ENCODE measurements at places on chromosomes 1 and 21.

DNA sequence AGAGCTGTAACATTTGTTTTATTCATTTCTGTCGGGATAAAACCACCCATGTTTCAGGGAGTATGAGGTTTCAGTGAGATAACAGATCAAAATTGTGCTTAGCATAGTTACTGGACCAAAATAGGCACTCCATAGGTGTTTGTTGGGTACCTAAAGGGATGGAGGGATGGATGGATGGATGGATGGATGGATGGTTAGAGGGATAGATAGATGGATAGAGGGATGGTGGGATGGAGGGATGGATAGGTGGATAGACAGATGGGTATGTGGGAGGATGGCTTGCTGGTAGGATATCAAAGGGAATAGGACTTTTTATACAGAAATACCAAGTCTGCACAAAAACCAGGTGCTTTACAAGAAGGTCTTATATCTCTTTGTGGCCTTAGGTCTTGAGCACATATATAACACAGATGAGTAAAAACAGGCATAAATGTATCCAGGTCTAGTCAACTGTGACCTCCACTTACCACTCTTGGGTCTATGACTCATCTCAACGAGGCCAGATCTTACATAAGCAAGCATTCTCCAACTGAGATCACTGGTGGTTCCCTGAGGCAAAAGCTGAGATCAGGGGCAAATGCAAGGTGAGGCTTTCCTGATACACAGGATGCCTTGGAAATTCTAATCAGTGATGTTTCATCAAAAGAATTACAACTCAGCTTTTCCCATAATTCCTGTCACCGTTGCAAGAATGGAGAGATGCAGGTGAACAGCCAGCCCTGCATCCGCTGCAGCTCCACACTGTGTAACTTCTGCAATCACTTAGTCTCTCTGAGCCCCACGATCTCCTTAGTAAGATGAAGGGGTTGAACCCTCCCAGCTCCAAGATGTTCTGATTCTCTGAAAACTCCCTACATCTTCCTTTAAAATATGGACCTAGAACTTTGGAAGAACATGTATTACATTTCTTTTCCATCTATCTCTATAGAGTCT lies 32.0 kb downstream of the PTAFR start:
- DNase-seq: no peak

DNA sequence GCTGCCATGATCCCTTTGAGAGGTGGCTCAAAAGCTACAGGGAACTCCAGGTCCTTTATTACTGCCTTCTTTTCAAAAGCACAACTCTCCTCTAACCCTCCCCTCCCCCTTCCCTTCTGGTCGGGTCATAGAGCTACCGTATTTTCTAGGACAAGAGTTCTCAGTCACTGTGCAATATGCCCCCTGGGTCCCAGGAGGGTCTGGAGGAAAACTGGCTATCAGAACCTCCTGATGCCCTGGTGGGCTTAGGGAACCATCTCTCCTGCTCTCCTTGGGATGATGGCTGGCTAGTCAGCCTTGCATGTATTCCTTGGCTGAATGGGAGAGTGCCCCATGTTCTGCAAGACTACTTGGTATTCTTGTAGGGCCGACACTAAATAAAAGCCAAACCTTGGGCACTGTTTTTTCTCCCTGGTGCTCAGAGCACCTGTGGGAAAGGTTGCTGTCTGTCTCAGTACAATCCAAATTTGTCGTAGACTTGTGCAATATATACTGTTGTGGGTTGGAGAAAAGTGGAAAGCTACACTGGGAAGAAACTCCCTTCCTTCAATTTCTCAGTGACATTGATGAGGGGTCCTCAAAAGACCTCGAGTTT lies 3.1 kb downstream of the BTG2 start:
- DNase-seq: no peak

- no peak for DNase-seq
Measured at GRCh38 chr1:93093332-93094006, 14.4 kb downstream of the MTF2 start.

DNA sequence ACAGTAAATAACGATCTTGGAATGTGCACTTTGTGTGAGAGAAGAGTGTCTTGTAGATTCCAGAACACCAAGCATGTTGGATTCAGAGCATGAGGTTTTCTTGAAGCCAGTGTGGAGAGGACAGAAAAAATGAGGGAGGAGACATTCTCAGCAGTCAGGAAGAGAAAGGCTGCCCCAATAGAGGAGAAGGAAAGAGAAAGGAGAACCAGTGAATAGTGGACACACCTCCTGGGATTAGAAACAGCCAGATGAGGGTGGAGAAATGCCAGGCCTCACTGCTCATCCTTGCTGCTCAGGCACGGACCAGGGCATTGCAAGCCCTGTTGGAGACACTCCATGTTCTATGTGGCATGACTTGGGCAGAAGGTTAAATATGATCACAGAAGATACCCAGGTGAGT lies 69.0 kb upstream of the KAZN start:
- no peak for DNase-seq

- DNase-seq: no peak
Measured at GRCh38 chr1:54239631-54240031, 39.7 kb downstream of the MRPL37 start.

- peak; percentile 22 for DNase-seq
Measured at GRCh38 chr1:113905435-113905861, 322 bp downstream of the DCLRE1B start.

DNA sequence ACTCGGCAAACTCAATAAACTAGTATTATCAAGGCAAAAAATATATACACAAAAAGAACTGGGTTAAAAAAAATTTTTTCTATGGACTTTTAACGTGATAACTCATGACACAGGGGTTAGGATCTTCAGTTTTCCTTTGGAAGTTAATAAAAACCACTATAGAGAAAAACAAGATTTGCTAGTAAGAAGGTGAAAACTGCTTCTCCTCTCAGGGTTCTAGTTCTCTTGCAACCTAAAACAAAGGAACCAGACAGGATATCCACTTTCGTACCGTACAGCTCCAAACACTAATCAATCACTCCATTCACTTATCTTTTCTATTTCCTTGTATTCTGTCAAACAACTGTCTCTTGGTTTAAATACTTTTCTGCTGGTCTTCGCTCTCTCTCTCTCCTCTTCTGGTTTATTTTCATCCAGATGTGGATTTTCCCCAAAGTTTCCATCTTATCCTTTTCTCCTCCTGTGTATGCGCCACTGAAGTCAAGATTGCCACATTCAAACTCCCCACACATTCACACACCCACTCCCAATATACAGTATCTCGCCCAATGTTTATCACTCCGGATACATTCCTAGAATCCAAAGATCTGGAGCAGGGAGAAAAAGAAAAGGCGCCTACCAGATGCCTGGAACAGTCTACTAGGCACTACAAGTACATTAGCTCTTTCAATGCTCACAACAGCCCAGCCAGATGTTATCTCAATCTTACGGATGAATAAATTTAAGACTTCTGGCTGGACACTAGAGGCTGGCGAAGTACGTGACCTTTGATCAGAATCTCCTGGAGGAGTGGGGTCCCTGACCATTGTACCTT lies 775 bp upstream of the PRPF38B start:
- DNase-seq: no peak

DNA sequence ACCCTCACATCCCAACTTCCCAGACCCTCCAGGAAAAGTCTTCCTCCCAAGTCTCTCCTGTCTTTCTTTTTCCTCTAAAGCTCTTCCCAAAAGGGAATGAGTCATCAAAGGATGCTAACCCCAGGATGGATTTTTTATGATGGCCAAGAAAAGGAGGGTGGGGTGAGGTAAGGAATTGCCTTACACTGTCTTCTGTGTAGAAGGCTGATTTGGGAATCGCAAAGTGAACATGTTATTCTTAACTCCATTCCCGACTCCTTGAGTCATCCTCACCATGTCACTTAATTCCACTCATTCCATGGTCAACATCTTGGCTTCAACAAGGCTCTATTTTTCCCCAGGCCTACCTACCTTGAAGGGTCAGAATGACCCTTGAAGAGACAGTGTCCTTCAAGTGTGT lies 44.0 kb downstream of the TBX15 start:
- DNase-seq: no peak

DNA sequence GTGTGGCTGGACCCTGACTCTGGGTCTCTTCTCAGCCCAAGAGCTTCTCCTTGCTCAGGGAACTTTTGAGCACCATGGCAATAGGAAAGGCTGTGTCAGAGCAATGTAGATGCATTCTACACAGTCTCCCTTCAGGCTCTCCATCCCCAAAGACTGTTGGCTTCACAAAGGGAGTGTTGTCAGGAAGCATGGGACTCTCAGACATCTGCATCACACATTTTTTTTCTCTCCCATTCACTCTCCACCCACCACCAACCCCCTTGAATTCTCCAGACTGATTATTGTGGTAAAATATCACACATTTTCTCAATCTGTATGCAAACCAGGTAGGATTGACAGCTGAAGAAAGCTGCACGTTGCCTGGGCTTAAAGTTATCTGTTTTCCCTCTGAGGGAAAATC lies 105.4 kb upstream of the WARS2 start:
- DNase-seq: no peak

DNA sequence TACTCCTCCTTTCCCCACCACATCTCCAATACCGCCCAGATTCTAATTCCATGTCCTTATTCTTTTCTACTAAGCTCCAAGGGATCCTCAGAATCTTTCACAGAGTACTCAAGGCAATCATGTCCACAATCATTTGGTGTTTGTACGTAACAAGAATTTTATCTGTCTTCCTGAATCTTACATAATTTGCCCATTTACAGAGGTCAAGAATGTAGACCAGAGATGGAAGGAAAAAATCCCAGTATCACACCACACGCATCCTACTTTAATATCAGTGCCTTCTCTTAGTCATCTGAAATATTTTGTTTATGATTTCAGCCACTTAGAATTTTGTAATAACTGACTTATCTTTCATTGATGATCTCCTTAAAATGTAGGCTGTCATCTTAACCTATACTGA lies 366.0 kb upstream of the LRRC7 start:
- no peak for DNase-seq

DNA sequence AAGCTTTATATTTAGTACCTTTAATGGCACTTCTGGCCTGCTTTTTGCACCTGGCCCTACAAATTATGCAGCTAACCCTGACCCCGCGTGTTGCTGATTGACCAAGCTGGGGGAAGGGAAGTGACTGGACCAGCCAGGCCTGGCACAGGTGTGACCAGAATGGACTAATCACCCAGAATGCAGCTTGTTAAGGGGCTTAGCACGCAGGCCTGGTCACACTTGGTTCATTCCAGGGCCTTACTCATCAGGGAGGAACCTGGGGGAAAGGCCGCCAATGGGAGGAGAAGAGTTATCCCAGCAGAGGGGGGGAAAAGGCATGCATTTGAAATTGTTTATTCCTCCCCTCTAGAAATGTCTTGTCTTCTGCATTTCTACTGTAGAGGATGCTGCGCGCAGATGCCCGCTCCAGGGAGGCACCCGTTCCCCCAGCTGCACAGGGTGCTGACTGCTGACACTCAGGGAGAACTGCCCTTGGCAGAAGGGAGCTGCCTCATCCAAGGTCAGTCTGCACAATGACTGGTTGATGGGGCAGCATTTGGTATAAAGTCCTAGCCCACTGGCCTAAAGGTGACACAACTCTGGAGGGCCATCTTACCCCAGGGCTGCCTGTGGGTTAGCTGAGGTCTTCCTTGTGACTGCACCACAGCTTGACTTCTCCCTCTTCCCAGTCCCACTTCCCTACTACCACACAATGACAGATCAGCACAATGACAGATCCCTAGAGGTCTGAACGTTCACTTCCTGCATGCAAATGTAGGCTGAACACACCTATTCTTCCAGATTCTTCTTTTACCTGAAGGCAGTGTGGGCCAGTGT lies 29.0 kb downstream of the DHCR24 start:
- DNase-seq: no peak

- no peak for DNase-seq
Measured at GRCh38 chr1:236338096-236338495, 56.0 kb upstream of the EDARADD start.

DNA sequence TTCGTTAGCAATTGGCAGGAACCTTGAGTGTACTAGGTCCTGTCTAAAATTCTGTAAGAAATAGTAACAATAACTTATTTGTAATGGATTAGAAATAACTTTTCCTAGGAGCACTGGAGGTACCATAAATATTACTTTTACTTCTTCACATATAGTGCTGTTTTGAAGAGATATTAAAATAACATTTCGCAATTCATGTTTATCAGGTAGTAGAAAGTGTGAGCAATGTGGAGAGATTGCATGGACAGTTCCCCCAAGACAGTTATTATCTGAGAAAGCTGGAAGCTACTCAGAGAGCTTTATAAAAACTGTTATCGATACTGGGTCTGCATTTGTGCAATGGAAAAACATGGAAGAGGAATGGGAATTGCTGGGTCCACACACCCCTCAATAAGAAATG lies 128.5 kb upstream of the KIF26B start:
- no peak for DNase-seq

- no peak for DNase-seq
Measured at GRCh38 chr1:10814976-10815857, 18.8 kb upstream of the CASZ1 start.

DNA sequence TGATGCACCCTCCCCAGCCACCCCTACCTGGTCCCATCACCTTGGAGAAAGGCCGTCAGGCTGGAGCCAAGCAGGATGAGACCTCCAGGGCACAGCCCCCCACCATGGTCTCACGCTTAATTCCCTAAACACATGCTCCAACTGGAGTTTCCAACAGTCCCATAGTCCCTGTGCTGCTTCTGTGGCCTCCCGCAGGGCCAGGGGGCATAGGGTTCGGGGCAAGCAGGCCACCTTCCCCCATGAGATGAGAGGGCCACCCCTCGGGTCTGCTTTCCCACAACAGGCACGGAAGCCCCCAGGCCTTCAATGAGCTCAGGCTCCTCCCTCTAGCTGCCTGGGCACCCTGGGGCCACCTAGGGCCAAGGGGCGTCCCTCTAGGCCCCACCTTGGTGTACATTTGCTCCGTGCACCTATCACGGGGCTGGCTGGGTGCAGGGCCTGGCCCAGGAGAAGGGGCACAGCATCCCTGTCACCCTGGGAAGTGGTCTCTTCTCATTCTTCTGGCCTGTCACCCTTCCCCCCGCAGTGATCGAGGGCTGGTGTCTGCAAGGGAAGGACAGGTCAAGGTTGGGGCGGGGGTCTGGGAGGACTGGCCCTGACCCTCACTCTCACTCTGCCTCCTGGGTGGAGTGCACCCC lies 42.4 kb downstream of the TRIM11 start:
- DNase-seq: peak; percentile 15
